HTR-8/SVneo (cell line): ENCODE measurements at places on chromosomes 1 and 21.

DNA sequence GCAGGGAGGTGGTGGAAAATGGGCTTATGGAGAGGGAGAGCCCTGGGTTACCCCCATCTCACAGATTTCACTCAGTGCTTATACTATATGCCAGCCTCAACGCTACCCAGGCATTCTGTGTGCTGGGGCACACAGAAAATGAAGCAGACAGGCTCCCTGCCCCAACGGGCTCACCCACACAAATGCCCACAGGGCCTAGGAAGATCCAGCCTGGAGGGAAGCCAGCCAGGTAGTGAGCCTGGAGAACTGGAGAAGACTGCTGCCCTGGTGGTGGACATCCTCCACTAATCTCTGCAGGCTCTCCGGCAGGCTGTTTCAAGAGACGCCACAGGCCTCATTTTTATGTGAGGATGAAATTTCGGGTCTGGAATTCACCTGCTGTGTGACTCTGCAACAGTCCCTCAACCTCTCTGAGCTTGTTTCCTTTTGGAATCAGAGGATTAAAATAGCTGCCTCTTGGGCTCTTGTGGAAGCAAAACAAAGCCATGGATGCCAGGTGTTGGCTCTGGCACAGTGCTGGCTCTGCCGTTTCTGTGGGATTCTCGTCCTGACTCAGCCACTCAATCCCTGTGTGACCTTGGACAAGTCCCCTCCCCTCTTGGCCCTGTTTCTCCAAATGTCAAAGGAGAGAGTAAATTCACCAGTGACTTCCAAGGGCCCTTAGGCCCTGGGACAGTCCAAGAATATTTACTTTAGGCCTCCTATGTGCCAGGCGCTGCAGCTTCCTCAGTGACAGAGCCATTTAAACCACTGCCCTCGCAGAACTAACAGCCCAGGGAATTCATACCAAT is 3.6 kb downstream of the PAQR7 start:
- DNase-seq = no peak

DNA sequence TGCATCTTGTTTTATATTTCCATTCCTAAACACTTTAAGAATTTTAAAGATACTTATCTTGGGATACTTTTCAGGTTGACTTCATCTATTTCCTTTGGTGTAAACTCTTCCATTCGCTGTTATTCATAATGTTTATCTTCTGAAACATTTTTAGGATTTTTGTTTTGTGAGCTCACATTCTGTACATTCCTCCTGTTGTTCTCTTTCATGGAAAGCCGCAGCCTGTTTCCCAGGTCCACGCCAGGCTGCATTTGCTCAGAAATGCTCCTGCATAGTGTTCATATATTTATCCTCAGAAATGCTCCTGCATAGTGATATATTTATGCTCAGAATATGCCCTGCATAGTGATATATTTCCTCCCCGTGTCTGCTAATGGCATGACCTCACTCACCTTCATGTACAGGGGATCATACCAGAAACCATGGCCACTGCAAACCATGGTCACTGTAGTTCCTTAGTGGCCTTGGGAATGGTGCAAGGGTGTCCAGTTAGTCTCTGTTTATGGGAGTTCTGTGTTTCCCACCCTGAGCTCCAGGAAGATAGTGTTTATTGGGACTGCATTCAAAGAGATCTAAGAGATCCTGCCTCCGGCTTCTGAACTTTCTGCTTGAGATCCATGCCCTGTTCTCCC is 153.9 kb upstream of the GREM2 start:
- DNase-seq = peak; percentile 69

DNA sequence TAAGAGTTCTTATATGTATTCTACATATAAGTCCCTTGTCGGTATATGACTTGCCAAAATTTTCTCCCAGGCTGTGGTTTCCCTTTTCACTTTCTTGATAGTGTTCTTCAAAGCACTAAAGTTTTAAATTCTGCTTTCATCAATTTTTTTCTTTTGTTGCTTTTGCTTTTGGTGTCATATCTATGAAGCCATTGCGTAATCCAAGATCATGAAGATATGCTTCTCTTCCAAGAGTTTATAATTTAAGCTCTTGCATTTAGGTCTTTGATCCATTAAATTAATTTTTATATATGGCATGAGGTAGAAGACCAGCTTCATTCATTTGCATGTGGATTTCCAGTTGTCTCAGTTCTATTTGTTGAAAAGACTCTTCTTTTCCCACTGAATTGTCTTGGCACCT is 22.2 kb downstream of the DESI2 start:
- no peak for DNase-seq

DNA sequence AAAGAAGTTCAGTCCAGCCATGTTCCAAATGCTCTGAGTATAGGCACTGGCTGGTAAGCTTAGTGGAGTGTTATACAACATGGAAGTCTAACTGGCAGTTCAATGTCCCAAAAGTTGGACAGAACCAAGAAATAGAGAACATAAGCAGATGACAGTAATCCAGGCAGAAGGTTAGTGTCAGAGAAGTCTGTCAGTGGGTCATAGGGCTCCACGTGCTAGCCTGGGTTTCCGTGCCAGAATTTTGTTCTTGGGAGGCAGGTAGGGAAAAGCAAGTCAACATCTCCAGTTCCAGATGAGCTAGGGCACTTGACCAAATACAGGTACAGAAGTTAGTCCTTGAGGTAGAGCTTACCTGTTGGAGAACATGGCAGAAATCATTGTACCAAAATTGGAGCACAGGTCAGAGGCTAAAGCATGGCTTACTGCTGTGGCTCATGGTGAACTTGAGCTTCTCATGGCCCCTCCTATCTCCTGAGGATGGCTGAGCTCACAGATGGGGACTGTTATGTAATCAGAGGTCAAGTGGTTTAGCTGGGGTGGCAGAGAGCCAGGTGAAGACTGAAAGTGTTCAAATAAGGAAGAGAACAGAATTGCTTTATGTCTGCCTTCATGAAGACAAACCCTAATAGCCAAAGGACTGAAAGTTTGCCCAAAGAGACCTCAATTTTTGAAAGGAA is 170.8 kb downstream of the NFIA start:
- no peak for DNase-seq

- DNase-seq = peak; percentile 52
Observed at GRCh38 chr1:93021539-93022134, 57.4 kb upstream of the MTF2 start.

GRCh38 chr1:119372503-119373086 is 4.0 kb downstream of the HAO2 start:
- peak; percentile 5 for DNase-seq

DNA sequence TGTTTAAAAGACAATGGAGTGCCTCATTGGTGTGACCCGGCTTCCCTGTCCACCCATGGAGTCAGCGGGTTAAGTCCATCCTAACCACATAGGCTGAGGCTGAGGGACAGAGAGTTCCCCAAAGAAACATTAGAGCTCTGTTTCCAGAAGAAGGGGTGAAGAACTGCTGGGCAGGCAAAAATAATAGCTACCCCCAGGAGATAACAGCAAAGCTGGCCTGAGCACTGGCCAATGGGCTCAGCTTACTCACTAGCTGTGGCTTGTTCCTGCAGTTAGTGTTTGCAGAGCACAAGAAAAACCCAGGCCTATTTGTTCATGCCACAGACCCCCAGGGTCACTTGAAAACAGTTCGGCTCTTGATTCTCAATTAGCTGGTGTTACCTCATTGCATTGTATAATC is 311.2 kb downstream of the NFIA start:
- no peak for DNase-seq

- DNase-seq = no peak
Observed at GRCh38 chr1:168509875-168510791, 33.7 kb downstream of the XCL2 start.

DNA sequence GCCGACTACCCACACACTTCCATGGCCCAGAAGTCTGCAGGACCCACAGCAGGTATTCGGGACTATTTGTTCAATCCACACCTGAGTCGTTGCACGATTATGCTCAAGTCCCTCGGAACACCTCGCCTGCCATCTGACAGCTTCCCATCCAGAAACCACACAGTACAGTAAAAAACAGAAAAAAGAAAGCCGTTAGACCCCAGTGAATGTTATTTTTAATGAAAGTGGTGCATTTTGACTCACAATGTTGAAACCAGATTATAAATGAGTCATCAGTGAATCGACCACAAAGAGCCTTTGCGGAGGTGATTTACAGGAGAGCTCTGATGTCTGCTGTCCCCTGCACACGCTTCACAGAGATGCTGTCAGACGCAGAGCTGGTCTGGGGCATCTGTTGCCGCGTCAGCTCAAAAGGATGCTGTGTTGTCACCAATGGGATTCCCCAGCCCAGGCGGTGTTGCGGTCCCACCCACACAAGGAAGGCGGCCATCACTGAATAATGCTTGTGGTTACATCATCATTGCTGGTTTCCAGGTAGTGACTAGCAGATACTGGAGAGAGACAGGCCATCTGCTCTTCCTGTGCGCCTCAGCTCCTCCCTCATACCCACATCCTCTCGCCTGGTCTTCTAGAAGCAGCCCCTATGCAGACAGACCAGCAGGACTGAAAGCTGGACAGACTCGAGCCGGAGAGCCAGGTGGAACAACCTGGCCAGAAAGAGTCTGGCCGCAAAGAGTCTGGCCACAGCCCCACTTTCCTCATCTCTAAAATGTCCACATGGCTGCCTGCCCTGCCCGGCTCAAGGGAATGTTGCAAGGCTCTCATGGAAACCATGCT is 116.8 kb downstream of the TOMM20 start:
- peak; percentile 91 for DNase-seq

DNA sequence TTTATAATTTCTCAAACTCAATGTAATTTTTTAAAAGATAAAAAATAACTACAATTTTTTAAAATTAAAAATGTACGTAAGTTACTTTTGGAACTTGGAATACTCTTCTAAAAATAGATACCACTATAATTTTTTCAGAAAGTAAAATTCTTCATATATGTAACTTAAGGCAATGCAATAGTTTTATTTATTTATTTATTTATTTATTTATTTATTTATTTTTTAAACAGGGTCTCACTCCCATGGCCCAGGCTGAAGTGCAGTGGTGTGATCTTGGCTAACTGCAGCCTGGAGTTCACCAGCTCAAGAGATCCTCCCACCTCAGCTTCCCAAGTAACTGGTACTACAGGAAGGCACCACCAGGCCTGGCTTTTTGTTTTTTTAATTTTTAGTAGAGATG is 3.1 kb upstream of the KRTAP23-1 start:
- DNase-seq = no peak

- DNase-seq = no peak
Observed at GRCh38 chr1:219555031-219555692, 57.7 kb downstream of the ZC3H11B start.

DNA sequence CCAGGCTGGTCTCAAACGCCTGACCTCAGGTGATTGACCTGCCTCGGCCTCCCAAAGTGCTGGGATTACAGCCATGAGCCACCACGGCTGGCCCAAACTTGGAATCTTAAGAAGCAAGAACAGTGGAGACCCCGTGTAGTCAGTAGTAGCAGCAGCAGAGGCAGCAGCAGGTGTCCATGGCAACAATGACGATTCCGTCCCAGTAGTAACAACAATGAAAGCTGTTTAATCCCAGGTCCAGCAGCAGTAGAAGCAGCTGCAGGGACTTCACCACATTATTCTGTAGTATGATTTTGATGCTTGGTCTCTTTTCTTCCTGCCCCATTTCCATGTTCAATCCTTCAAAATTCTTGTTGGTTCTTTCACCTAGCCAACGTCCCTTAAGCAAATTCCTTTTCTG is 69.6 kb upstream of the KCTD3 start:
- DNase-seq = no peak
